ENCODE measurements at places on chromosomes 2 and 18.

GRCh38 chr18:49014605-49015267 lies 64.0 kb upstream of the SMAD7 start:
- no peak for DNase-seq

DNA sequence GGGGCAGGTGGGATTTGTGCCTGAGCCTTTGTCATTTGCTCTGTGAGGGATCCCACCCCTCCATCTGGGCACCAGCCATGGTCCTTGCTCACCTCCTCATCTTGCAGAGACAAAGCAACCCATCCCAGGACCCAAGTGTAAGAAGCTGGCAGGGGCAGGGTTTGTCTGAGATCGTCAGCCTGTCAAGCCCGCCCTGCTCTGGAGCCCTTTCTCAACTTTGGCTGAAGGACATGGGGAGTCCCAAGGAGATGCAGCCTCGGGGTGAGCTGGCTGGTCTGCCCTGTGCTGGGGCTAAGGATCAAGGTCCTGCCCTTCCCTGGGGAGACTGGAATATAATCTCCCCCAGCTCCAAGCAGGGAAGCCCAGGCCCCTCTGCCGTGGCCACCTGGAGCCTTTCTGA lies 86.0 kb downstream of the CAPN13 start:
- no peak for DNase-seq

DNA sequence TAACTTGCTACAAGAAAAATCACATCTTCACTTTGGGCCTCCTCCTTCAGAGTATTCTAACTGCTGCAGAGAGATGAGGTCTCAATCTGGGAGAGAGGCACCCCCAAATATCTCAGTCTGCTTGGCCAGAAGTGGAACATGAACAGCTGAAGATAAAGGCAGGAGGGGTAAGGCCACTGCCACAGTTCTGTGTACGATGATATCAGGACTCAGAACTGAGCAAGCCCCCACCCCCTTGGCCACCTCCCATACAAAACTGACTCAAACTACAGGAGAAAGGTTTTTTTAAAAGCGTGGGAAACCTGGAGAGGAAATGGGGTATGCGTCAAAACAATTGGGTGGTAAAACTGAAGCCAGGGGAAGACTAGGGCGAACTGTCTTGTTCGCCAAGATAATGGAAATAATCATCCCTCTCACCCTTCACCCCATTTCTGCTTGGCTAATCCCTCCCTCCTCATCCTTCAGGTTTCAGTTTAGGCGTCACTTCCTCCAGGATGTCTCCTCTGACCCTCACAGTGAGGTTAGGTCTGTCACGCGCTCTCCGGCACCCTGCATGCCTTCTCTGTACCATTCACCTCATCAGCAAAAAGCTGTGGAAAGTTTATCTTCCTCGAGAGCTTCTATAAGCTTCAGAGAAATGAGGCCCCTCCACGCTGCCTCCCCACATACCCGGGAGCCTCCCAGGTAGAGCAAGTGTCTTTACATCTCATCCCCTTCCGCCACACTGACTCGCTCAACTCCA lies 64.4 kb downstream of the SFXN5 start:
- no peak for DNase-seq

GRCh38 chr18:77339093-77339492 lies 89.4 kb downstream of the GALR1 start:
- no peak for DNase-seq

DNA sequence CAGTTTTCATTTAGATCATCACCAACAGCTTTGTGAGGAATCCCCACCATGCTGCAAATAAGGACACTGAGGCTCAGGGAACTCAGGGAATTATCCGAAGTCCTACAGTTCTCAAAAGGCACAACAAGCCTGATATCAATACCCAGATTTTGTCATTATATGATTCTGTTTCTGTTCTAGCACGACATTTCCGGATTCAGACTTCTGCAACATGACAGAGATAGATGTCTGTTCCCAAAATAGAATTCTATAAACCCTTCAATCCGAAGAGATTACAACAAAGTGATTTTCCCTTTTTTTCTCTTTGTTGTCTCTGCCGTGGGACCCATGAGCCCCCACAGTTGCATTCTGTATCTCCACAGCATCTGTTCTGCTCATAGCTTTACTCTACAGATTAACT lies 72.0 kb downstream of the DOCK10 start:
- no peak for DNase-seq

GRCh38 chr2:170842785-170843184 lies 26.1 kb downstream of the GAD1 start:
- DNase-seq, result no peak

DNA sequence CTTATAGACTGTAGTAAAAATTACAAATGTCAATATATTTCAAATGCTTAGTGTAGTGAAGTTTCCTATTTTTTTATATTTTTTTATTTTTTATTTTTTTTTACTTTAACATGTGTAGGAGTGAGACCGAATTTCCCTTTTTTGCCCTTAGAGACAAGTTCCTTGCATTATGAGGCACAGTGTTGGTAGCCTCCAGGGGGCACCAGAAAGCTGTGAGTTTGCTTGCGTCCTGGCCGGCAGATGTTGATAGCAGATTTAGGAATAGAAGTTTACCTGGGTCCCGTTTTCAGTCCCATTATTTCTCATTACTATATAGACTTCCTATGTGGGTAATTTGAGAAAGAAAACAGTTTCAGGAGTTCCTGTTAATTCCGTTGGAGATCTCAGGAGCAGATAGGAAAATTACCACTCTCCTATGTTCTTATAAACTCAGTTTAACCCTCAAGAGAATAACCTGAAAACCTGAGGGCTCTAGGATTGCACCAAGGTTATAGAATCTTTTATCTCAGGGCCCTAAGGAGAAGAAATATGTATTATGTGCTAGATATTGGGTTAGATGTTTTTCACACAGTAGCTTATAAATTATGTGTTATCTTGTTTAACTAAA lies 157.5 kb upstream of the SESTD1 start:
- no peak for DNase-seq

- no peak for DNase-seq
These were observed at the start of gene EMILIN1 for GRCh38 chr2:27078267-27079194. Gene EMILIN1 (plus strand): TSS chr2:27078615. CDS start chr2:27079066, 451 bp downstream.

DNA sequence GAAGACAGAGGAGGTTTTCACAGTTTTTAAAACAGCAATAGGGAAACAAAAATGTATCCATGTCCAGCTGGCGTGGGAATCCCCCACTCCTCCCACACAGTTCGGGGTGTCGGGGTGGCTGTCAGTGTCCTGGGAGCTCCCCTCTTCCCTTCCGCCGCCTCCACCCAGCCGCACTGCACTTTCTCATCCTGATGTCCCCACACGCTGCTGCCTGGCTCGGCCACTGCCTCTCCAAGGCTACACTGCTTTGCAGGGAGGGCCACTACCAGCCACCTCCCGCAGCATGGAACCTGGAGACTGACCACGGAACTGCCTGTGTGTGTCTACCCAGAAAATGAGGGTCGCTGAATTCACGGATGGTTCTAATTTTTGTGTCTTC lies 138.7 kb upstream of the CTDP1 start:
- DNase-seq, result no peak

GRCh38 chr2:95342556-95343320 lies 45.6 kb downstream of the KCNIP3 start:
- DNase-seq, result no peak

DNA sequence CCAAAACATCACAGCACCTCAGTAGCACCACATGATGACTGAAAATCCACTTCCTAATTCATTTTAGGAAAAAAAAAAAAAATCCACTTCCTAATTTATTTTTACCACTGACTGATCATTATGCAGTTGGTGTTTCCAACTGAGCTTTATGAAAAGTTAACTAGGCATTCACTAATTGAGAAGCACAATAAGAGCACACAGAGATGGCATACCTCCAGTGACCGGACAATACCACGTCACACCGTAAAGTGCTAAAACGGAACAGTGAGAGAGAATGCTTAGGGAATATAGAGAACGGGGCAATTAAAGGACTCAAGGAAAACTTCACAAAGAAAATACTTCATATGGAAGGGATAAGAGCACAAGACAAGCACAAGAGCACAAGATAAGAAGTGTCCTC lies 212.5 kb downstream of the NBAS start:
- DNase-seq, result no peak

DNA sequence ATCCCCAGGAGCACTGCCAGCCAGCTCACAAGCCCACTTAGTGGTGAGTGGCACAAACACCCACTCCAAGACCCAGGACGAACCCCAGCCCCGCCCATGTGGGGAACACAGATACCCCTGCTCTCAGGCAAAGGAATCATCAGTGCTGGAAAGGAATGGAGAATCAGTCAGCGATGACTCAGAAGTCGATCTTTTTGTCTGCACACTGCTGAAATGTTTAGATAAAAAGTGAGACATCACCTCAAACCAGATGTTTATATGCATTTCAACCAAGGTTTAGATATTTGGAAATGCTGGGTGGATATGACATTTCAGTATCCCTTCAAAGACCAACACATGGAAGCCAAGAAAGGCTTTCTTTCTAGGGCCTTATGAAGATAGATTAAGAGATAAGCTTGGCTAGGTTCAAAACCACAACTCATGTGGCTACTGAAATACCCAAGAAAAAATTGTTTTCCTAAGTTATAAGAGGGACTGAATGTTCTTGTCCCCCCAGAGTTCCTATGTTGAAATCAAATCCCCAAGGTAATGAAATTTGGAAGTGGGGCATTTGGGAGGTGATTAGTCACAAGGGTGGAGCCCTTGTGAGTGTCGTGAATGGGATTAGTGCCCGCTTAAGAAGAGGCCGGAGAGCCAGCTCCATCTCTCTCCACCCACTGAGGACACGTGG lies 43.7 kb downstream of the POU3F3 start:
- no peak for DNase-seq

- DNase-seq, result no peak
These were observed 30.0 kb downstream of the FRZB start for GRCh38 chr2:182836451-182836850.

DNA sequence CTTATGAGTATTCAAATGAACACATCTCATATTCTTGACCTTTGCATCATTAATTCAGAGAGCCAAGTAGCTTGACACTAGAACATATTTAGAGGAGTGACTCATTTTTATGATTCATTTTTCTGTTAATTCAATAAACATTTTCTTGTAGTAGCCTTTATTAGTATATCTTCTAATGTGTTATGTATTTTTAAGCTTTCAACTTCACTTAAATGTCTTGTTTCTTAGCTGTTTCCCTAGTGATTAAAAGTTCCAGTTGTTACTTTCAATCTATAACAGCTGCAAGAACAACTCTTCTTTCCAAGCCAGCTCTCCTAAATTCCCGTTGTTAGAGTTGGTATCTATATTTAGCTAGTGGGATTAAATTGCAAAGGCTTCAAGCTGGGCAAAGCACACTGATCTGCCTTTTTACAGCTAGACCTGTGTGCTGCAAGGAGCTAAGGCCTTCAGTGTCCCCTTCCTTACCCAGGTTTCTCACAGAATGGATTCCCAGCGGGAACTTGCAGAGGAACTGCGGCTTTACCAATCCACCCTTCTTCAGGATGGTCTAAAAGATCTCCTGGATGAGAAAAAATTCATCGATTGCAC lies at the start of gene KLHL41:
KLHL41 (plus strand) TSS at position 405 of the 588 bp plus-strand sequence; CDS start at position 482, 77 bp downstream.
- DNase-seq, result no peak

DNA sequence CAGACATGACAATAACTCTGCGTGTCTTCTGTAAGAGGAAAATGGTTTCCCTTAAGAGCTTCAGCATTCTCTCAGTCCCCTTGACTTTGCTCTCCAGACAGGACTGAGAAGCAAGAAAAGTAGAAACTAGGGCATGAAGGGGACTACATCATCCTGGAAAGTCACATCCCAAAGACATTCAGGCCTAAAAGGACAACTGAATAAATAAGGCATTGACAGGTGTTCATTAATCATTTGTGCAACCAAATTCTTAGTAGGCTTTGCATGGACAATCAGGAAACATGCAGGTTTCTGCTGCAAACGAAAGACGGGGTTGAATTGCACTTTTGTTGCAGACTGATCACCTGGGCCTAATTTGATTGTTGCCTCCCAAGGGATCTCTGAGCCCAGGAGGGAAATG lies 1.2 kb upstream of the SGPP2 start:
- no peak for DNase-seq

GRCh38 chr2:195830968-195831950 lies 174.2 kb downstream of the SLC39A10 start:
- DNase-seq, result no peak

GRCh38 chr18:73920033-73920432 lies 227.6 kb downstream of the FBXO15 start:
- DNase-seq, result no peak

GRCh38 chr2:65686928-65687521 lies 254.6 kb upstream of the SPRED2 start:
- no peak for DNase-seq

GRCh38 chr18:79547413-79548076 lies 132.1 kb upstream of the CTDP1 start:
- no peak for DNase-seq

Data from stimulated activated CD4-positive, alpha-beta T cell treated with anti-CD3 and anti-CD28 coated beads, Interleukin-1b, Interleukin-23, amount 100 ng/mL, for 4 hours (primary cell).